ENCODE measurements at places on chromosomes 7 and 10. TPM values are rescaled to one million over a fixed set of nuclear protein-coding genes. Genes with fewer than 3 reads are reported as not detected.

DNA sequence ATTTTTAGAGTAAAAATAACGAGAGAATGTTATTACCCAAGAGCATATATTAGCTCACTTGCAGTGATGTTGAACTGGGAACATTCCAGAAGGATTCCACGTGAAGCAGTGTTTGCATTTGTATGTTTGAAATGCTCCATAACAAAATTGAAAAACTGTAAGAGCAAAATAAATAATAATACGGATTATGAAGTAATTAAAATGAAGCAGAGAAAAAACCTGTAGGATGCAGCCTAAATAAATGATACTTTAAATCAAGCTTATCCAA is 203.3 kb downstream of the BAMBI start:
- no peak for DNase-seq

The TLX1 gene
- not detected for total RNA-seq

DNA sequence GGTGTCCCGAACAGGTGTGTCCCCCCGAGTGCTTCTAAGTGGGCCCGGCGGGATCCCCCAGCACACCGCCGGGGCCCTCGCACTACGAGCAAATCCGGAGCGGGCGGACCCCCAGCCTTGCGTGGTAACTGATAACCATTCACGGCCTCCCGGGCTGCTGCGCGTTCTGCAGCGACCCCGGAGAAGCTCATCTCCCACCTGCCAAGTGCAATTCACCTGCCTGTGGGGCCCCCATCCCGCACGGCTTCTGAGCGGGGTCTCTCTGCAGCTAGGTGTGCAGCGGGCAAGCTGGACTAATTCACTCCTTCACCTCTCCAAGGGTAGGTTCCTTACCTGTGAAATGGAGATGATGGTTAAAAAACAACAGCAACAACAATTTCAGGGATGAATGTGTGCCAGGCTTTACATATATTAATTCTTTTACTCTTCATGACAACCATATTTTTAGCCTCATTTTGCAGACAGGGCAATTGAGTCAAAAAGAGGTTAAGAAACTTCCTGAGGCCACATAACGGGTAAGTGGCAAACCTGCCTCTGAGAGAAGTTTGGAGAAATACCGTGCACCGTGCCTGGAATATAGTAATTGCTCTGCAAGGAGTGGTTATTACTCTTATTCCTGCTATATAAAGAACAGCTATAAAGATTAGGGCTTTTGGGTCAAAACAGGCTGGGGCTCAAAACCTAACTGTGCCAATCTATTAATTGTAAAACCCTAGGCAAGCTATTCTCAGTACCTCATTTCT is 652 bp upstream of the PODXL start:
- no peak for DNase-seq

DNA sequence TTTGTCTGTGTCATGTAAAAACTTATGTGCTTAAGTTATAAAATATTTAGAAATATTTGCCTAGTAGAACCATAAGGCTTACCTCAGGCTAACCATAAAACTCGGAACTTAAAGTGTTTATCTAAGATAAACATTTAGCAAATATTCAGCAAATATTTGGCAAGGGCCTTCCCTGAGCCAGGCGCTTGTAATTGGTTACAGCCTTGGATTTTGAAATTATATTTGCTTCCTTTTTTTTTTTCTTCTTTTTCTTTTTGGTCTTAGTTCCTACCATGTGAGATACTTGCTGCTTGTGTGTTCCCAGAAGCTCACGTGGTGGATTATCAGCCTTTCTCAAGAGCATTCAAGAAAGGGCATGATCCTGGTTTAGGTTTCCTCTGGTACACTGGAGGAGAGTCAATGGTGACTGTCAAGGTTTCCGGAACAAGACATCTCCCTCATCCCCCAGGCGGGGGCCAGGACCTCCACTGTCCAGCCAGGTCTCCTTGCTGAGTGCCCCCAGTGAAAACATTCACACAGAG is 5.2 kb upstream of the BRI3 start:
- DNase-seq, result no peak

The IL2RA gene
- 1,808 TPM for total RNA-seq

The CFTR gene
- not detected for total RNA-seq

- no peak for DNase-seq
These were observed 93.7 kb downstream of the TMEM26 start for GRCh38 chr10:61359452-61359851.

The ADRB1 gene
- not detected for total RNA-seq

DNA sequence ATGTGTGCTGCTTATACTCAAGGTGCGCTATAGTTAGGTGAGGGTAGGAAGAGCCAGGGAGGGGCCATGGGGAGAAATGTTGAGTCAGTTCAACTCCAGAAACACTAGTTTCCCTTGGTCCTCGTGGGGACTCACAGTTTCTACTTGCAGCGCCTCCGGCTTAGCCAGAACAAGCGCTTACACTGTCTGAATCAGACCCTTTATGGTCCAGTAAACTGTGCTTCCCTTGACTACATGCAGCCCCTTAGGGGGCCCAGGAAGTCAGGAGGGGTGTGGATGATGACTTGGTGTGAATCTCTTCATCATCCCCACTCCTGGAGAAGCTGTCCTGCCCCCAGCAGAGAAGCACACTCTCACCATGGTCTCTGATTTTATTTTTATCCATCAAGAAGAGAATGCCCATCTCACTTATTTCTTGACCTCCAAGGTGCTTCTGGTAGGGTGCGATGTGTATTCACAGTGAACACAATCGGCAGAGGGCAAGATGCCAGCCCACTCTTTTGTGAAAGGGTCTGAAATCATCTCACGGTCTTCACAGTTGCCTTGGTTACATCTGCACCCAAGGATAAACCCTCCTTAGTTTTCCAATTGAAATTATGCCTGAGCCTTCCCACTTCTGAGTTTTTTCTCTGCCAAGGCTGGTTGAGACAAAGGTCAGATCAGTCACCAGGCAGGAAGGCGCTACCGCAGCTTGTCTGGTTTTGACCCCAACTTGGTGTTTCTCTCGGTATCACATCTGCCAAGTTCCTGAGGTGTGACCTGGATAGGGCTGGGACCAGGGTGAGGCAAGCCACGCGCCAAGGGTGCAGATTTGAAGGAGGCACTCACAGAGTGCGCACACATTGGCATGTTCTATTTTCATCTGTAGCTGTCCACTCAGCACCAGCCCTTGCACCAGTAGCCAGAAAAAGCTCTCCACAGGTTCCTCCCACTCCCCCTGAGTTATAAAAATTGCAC is 62.7 kb upstream of the LRRC4 start:
- DNase-seq, result no peak

The ALOX5 gene
- total RNA-seq, result 0.21 TPM

DNA sequence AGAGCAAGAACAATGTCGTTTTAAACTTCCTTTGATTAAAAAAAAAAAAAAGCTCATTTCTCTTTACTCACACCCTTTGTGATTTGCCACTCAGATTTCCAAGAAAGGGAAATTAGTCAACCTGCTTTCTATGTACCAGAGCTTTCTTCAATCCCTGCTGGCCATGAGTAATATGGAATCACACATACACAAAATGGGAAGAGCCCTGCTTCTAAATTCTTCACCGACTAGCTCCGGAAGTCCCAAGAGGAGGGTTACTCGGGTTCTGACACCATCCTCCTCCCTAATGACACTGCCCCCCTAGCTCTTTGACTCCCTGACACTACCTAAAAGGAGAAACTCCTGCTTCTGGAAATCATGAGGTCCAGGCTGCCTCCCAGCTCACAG is 81.8 kb upstream of the SFMBT2 start:
- no peak for DNase-seq

GRCh38 chr7:131346885-131347592 is 19.4 kb downstream of the MKLN1 start:
- DNase-seq, result no peak

The IDI2 gene
- not detected for total RNA-seq

GRCh38 chr7:157000741-157001653 is 9.5 kb downstream of the MNX1 start:
- no peak for DNase-seq

DNA sequence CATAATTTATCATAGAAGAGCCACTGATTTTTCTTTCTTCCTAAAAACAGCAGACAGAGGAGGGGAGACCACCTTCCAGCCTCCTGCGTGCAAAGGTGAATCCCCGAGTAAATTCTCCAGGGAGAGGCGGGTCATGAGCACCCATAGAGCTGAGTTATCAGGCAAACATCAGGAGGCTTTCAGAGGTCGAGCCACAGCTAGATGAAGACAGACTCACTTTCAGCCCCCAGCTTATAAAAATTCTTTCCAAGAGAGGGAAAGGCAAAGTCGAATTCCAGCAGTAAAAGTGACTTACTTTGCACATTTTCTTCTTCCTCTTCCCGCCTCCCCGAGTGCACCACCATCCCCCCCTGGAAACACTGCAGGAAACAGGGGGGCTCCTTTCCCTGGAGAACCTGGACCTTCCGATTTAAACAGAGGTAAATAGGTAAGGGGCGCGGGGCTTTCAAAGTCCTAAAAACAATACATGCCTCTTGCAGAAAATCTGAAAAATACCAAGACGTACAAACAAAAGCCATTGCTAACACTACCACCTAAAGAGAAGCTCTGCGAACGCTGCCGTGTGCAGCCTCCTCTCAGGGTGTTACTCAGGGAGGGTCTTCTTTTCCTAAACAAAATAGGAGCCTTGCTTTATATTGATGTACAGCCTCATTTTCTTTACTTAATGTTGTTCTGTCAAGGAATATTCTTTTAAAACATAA is 163.8 kb downstream of the SVIL start:
- no peak for DNase-seq

The KCNMA1 gene
- 0.14 TPM for total RNA-seq

DNA sequence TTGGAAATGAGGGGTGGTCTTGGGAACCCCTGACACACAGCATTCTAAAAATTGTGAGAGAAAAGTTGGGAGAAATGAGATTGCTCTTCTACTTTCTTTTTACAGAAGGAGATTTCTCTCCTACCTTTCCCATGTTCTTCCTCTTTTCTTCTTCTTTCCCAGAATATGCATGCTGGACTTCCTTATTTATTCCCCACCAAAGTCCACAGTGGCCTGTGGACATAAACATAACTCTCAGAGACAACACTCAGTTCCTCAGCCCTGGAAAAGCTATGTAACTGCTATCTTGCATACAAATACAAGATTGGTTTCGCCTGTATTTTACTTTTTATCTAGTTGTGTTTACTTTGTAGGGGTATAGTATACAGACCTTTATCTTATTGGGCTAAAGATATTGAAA is 54.6 kb upstream of the C1GALT1 start:
- DNase-seq, result no peak

GRCh38 chr7:101140339-101140699 is 13.4 kb downstream of the SERPINE1 start:
- DNase-seq, result no peak

- no peak for DNase-seq
These were observed 277.3 kb downstream of the SDK1 start for GRCh38 chr7:3578399-3578798.

- no peak for DNase-seq
These were observed 18.9 kb downstream of the ABI1 start for GRCh38 chr10:26841733-26842317.

DNA sequence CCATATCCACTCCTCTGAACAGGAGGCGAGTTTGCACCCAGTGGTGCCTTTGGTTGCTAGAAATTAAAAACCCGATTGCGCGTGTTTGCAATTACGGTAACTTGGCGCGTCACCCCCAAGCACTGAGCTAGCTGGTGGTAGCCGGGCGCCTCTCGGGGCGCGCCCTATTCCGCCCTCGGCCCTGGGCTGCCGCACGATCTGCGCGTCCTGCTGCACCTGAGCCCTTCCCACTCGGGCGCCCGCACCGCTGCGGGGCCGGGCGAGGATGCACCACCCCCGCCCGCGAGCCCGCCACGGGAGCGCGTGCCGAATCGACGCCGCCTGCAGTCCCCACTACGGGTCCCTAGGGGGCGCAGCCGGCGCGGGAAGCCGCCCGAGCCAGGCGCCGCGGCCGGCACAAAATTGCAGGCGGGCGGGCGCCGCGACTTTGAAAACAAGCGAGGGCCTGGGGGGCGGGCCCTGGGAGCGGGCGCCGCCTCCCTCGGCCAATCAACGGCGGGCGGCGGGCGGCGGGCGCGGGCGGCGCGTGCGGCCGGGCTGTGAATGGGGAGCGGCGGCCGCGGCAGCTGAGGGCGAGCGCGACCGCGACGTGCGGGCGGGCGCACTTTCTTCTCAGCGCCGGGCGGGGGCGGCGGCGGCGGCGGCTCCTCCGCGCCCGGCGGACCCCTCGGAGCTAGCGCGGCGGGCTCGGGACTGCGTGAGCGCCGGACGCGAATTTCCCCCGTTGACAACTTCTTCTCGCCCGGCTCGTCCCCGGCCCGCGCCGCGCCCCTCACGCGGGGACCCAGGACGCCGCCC is at the start of gene SDK1:
Gene SDK1 (plus strand): TSS at position 602 of the 798 bp plus-strand sequence. CDS start 335 bp downstream, outside the sequence.
- peak; percentile 87 for DNase-seq

- no peak for DNase-seq
These were observed 754.2 kb downstream of the SORCS1 start for GRCh38 chr10:106410331-106410730.

DNA sequence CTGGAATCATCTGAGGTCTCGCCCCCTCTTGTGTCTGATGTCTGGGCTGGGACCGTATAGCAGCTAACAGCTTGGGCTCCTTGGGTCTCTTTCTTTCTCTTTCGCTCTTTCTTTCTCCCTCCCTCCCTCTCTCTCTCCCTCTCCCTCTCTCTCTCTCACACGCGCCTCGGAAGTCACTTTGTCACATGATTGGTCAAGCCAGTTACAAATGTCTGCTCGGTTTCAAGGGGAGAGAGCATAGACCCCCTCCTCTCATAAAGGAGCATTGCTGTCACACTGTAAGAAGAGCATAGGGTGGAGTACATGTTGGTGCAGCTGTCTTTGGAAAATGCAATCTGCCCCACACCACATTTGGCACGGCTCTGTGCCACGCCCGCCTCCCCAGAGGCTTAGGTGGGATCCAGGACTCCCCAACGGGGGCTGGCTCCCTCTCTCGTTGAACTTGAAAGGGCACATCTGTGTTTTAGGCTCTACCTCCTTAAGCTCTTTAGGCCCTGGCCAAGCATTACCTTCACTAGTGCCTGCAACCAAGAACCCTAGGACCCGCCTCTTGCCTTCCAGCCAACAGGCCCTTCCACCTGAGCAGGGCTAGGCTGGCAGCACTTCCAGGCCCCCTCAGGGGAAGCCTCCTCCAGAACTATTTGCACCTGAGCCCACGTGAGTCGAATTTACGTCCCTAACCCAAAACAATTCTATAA is 61.9 kb upstream of the CACUL1 start:
- no peak for DNase-seq
